Activated naive CD8-positive, alpha-beta T cell treated with anti-CD3 and anti-CD28 coated beads, Interleukin-2, amount 50 U/mL, for 16 hours (primary cell): ENCODE measurements at places on chromosomes 7 and 10.

- DNase-seq, result no peak
Measured at GRCh38 chr7:135662123-135662372, 266 bp upstream of the STMP1 start.

- DNase-seq, result no peak
Measured at GRCh38 chr7:33400214-33400538, 270.8 kb downstream of the BBS9 start.

- no peak for DNase-seq
Measured at GRCh38 chr10:57716884-57717283, 550.8 kb downstream of the IPMK start.

DNA sequence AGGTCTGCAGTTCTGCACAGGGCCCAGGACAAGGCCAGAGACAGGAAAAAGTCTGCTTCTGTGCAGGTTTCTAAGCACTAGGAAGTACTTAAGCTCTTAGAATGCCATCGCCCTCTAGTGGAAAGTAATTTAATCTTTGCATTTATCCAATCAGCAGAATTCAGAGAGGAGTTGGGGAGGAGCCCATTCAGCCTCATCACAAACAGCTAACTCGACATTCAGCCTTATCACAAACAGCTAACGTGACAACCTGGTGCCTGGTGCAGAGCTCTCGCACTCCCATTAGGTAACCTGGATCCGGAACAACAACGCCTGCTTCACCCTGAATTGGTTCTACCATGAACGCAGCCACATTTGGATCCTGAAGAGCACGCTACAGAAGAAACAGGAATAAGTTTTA is 15.2 kb downstream of the OAT start:
- DNase-seq, result no peak

DNA sequence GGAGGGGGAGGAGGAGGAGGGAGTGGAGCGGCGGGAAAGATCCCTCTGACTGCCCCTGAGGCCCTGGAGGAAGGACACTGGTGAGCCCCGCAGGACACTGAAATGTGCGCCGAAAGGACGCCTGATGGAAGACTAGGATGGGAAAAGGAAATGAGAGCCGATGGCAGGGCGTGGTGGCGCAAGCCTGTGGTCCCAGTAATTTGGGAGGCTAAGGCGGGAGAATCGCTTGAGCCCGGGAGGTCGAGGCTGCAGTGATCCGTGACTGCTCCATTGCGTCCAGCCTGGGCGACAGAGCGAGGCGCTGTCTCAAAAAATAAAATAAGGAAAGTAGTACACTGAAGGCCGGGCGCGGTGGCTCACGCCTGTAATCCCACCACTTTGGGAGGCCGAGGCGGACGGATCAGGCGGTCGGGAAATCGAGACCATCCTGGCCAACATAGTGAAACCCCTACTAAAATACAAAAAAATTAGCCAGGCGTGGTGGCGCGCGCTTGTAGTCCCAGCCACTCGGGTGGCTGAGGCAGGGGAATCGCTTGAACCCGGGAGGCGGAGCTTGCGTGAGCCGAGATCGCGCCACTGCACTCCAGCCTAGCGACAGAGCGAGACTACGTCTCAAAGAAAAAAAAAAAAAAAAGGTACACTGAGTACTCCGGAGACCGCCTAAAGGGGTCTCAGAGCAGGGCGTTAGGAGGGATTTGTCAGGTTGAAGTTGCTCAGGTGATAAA is 561 bp upstream of the HNRNPF start:
- no peak for DNase-seq

GRCh38 chr7:77747718-77748117 is 50.5 kb downstream of the TMEM60 start:
- DNase-seq, result no peak

DNA sequence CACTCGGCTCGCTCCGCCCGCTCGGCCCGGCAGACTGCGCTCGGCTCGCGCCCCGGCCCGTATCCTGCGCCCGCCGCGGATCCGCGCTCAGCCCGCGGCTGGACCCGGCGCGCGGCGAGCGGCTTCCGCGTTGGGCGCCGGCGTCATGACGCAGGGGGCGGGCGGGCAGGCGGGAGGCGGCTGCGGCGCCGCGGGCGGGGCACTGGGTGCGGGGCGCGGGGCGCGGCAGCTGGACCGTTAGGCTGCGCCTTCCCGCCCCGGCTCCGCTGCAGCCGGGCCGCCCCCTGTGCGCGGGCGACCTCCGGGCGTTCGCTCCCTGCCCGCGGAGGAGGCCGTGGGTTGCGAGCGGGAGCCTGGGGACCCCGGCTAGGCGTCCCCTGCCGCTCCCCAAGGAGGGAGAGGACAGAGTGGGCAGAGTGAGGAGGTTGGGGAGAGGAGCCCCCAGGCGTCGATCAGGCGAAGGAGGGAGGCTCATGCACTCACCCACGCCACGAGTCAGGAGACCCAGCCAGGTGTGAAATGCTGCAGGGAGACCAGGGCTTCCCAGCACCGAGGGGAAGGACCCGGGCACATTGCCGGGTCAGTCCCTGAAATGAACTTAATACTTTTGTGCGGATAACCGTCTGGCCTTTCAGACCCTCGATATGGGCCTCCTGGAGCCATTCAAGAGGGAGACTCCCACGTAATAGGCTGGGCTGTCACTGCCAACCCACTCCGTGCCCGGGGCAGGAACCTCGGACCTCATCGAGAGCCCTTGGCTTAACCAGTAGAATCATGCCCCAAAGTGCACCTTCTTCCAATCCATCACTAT is at the start of gene PIP4K2A:
TSS of gene PIP4K2A (minus strand) at position 100 of the 811 bp plus-strand sequence. CDS start 252 bp downstream, outside the sequence.
- DNase-seq, result peak; percentile 55

DNA sequence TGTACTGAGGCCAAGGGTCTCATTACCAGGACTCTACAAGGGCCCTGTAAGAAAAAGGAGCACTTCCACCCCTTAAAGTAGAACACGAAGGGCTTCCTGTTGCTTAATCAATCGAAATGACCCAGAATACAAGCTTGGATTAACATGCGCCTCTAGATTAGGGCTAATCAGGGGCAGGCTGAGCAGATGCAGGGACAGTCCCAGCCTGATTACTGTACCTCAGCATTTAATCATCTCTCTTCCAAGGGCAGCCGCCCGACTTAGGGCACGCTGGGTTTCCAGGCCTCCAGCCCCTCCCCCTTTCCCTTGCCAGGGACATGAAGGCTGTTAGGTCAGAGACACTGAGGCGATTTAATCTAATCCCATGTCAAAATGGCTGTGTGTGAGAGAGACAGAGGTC is 138.6 kb downstream of the NRF1 start:
- no peak for DNase-seq

GRCh38 chr10:64211466-64211865 is 690.3 kb downstream of the REEP3 start:
- DNase-seq, result no peak

DNA sequence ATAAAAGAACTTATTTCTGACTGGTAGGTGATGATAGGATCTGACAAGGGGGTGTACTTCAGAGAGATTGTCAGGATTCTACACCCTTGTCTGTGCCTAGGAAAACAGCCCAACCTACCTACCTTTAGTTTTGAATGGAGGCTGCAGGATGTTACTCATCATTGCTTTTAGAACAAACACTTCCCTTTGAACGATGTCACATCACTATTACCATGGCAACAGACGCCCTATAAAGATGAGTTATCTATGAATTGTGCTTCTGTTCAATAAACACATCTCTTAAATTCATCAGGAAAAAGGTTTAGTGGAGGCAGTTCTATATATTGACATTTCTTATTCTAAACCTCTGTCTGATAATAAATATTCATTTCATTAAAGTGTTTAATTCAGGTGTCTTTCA is 362.4 kb downstream of the CNTNAP2 start:
- no peak for DNase-seq

- DNase-seq, result no peak
Measured at GRCh38 chr7:156618780-156619367, 21.7 kb upstream of the RNF32 start.

DNA sequence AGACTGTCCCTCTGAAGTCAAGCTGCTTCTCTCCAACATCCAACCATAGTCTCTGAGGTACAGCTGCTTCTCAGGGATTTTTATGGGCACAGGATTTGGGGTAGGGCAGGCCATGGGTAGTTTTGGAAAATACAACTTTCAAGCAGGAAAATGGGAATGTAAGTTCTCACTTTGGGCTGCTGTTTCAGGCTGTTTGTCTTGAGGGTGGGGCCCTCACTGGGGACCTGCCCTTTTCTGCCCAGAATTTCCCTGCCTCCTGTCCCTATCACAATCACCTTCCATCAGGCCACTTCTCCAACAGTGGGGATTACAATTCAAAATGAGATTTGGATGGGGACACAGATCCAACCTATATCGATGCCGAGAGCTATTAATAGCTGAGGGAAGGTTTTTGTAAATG is 24.5 kb downstream of the SSMEM1 start:
- DNase-seq, result no peak

GRCh38 chr7:116239434-116239833 is 29.1 kb downstream of the TES start:
- no peak for DNase-seq

DNA sequence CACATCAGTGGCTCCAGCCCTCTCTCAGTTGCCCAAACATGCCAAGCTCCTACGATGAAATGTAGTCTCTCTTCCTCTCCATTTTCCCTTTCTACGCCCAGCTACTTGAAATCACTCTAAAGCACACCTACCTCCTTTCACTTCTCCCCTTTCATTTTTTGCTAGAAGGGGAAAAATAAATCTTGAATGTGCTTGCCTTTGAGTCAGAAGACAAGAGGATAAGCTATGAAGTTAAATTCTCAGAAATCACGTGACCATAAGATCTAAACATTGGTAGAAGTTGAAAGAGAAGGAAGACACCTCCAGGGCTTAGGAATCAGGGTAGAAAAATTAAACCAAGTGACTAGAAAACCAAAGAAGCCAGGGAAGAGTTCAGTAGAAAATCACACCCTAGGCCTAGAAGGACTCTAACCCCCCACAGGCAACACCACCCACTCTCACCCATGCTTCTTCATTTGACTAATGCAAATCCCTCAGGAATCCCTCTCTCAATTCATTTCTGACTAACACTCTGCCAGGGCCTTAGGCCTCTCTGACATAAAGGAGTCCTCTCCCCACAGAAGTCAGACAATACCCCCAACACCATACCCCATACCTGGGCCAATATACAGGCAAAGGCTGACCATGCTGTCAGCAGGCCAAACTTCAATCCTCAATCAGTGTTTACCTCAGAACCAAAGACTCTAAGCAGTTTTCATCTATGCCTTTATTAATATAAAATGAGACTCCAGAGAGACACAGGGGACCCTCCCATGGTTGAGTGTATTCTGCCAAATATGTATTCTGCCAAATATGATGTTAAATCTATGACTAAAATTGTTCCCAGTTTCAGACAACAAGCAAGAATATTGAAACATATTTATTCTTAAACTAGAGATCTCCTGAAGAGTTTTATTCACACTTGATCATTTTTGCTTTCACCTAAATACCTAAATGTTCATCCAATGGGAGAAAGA is 84.8 kb downstream of the ELMO1 start:
- DNase-seq, result no peak

DNA sequence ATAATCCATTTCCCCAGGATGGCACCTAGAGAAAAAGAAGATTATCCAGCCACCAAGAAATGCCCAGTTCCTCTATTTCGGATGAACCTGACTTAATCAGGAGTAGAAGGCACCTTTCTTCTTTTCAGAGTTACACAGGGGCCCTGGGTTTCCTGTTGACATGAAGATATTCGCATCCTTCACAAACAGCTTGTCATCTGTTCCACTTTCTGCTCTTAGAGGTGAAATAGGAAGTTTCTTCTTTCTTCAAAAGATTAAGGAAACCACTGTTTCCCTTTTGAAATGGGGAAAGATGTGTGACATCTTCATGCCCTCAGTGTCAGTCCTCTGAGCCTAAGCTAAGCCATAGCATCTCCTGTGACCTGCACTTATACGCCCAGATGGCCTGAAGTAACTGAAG is 39.1 kb upstream of the RAB18 start:
- DNase-seq, result no peak

GRCh38 chr10:47190301-47190700 is 109.7 kb upstream of the GDF10 start:
- no peak for DNase-seq

GRCh38 chr7:26398756-26399509 is 107.3 kb downstream of the SNX10 start:
- no peak for DNase-seq

GRCh38 chr10:120685136-120685535 is 166.0 kb upstream of the WDR11 start:
- no peak for DNase-seq

- no peak for DNase-seq
Measured at GRCh38 chr7:127717502-127718339, 65.7 kb downstream of the SND1 start.
